Hematopoietic multipotent progenitor cell treated with erythropoietin and hydrocortisone succinate and interleukin-3 and kit ligand, for 8 days (in vitro differentiated cells): ENCODE measurements at places on chromosomes 12 and 14.

DNA sequence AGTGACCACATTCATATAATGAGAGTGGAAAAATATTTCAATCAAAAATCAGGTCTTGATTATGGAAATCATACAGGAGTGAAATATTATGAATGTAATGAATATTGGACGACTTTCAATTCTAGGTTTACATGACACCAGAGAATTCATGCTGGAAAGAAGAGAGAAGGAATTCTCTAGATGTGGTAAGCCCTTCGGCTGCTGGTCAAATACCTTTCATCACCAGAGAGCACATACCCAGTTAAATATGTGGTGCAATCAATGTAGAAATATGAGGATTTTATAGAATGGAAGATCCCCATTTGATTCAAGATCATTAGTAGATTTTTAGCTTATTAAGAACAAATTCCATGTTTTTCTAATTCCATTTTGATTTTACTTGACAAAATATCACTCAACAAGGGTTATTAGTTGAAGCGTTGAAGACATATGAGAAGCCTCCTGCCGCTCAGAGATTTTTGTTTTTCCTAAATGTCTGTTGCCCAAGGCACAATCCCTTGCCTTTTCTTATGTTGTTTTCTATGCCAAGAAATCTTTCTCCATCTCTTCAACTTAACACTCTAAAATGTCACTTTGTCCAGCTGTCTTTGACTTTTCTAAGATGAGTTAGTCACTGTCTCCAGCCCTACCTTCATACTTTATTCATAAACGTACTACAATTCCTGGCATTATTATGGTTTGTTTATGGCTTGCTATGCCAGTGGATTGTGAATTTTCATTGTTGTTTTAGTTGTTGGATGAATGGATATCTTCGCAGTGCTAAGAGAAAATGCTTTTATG is 72.8 kb upstream of the ZDHHC17 start:
- DNase-seq: no peak

DNA sequence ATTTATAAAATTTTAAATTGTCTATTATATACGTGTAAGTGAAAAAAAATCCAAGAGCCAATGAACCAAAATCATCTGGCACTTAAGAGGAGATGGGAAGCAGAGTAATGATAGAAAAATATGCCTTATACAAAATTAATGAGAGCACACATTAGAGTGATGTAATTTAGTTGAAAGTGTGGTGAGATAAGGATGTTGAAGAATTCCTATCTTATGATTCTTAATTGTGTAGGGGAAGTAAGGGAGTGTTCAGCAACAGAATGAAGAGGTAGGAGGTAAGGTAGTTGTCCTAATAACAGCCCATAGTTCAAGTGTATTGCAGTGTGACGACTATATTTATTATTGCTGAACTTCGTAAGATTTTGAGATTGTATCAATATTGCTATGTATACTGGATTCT is 843.4 kb upstream of the FLRT2 start:
- DNase-seq: no peak

DNA sequence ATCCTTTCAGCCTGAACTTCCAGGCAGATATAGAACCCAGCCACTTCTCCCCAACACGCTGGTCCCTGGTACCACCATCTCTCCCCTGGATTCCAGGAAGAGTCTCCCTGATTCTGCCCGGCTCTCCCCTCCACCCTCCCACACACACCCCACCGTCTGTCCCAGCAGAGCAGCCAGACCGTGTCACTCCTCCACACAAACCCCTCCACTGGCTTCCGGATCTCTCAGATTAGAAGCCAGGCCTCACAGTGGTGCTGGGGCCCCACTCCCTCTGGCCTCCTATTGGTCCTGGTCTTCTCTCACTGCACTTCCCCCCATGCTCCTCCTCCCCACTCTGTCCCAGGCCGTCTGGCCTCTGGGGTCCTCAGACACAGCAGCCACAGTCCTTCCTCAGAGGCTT is 52.4 kb upstream of the CDKN3 start:
- DNase-seq: no peak

DNA sequence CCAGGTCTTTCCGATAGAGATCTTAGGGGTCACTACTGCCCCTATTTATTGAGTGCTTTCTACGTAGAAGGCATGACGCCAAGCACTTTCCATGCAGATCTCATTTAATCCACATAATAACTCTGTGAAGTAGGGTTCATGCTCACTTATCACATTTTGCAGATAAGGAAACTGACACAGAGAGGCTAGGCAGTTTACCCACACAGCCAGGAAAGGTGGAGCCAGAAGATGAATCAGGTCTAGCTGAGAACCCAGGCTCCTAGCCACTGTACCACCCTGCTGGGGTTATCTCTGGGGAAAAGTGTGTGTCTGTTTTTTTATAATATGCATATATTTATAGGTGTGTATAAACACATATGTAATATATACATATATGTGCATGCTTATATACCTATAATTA is 83.6 kb downstream of the KSR2 start:
- peak; percentile 24 for DNase-seq

DNA sequence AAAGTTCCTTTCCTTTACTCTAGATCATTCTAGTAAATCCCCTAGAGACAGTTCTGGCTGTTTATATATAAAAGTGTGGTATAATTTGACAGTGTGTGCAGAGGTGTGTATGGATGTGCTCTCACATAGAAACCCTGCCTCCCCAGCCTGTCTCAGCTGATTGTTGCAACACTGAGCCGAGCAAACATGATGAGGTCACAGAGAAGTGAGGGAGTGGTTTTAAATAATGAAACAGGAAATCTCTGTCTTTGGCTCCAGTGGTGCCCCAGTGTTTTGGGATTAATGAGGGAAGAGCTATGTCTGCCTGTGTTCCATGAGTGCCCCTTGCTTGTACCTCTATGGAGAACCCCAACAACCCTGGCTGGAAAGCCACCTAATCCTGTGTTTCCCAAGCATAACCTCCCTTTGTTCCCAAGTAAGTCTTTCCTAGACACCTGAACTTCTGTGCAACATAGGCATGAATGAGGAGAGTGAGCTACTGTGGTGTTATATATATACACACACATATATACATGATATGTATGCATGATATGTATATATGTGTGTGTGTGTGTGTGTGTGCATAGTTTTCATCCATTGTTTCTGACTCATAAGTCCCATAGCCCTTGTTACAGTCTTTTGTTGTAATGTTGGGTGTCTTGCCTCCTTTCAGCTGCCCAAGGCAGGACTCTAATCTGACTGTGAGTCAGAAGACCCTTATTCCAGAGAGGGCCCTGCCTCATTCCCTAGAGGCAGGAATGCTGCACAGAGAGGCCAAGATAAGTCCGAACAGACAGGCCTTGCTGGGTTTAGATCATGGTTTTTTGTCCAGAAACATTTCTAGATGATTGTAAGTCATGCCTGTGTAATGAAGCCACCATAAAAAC is 18.0 kb downstream of the TRAF3 start:
- no peak for DNase-seq

- DNase-seq: no peak
Measured at GRCh38 chr12:8589679-8590078, 23.0 kb downstream of the AICDA start.

DNA sequence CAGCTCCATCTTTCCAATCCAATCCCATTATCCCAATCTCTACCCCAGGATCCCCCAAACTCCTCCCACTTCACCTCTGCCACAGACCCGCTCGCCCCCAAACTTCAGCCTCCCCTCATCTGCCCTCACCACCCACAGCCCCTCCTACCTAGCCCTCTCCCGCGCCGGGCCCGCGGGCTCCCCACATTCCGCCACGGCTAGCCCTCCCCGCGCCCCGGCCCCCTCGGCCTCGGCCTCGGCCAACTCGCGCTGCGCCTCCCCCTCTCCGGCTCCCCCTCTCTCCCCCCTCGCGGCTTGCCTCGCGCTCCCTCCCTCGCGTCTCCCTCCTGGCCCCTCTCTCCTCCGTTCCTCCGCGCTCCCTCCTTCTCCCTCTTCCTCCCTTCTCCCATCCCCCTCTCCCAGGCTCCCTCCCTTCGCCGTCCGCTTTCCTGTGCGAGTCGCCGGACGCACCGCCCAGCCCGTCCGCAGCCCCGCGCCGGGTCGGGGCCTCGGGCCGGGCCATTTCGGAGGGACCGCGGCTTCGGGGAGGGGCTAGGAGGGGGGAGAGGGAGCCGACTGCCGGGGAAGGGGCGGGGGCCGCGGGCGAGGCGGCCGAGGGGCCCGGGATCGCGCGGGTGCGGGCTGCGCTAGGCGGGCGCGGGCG is at the start of gene ATN1:
Gene ATN1 (plus strand): TSS at position 581 of the 643 bp plus-strand sequence. CDS start 6,043 bp downstream, outside the sequence.
- peak; percentile 55 for DNase-seq

GRCh38 chr14:59325906-59326305 is 137.4 kb downstream of the DAAM1 start:
- DNase-seq: no peak

GRCh38 chr14:85468816-85469215 is 61.1 kb upstream of the FLRT2 start:
- DNase-seq: no peak

GRCh38 chr12:121534495-121535148 is 46.2 kb downstream of the KDM2B start:
- DNase-seq: no peak

- DNase-seq: no peak
Measured at GRCh38 chr12:79300199-79300568, 390.6 kb downstream of the PAWR start.

GRCh38 chr14:94728950-94729349 is 41.0 kb downstream of the GSC start:
- no peak for DNase-seq

DNA sequence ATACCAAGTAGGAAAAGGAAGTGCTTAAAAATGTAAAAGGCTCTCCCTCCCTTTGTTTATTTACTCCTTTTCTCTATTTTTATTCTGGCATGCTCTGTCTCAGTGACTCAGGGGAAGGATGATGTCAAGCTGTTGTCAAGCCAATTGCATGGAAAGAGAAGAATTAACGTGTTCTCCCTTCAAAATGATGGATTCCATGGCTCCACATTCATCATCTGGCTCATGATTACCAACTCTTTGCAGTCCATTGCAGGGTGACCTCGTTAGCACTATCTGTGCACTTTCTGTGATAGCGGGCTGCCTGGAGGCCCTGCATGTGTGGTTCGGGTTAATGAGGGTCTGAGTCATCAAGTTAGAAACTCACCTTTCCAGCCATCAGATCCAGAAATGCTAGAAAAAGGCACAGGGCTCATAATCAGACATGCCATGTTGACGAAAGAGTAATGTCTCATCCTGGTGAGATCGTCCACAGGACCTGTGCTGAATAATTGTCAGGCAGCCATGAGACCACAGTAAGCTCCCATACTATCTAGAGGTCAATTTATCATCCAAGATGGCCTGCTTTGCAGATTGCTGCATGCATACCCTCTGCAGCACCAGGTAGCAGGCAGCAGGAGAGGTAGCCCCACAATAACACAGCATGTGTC is 79.2 kb upstream of the BTG1 start:
- DNase-seq: no peak

GRCh38 chr14:45136399-45136798 is 669 bp downstream of the FANCM start:
- DNase-seq: no peak

DNA sequence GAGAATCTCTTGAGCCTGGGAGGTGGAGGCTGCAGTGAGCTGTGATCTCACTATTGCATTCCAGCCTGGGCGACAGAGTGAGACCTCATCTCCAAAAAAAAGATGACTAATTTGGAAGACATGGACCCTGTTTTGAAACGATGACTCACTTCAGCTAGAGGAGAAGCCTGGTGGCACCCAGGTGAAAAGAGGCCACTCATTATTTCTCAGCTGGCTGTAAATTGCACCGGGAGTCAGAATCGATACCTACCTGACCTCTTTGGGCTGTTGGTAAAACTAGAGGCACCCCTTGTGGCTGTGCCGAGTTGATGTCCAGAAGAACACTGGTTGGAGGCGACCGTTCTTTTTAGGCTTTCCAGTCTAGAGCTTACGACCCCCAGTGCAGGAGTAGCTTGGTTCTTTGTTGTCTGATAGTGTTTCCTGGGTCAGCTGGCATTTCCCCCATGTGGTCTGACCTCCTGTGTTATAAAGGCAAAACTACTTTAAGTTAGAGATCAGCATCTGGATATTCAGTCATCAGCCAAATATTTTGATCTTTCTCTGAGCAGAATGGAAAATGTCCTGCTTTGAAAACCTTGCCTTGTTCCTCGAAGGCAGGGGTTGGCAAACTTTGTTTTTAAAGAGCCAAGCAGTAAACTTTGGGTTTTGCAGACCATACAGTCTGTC is 93.2 kb downstream of the CHST11 start:
- DNase-seq: no peak

- peak; percentile 90 for DNase-seq
Measured at GRCh38 chr12:7016958-7017571, 1.2 kb downstream of the LPCAT3 start.

GRCh38 chr12:45426294-45426693 is 210.4 kb downstream of the ANO6 start:
- DNase-seq: no peak

DNA sequence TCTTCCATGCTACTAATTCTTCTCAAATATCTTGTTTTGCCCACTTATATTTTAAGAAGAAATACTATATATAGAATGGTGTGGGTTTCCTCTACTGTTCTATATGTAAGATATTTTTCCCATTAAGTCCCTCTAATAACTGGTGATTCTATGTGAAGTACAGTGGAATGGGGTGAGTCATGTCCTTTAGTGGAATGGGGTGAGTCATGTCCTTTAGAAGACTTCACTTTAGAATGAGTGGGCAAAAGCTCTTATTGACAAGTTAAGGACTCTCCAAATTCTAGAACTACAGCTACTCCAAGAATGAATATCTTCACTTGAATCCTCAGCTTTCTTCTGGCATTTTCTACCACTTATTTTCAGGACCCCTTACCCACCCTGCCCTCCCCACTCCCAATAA is 349.9 kb downstream of the ETNK1 start:
- DNase-seq: no peak

GRCh38 chr12:104855599-104855998 is 102.5 kb downstream of the SLC41A2 start:
- DNase-seq: no peak

GRCh38 chr14:55448141-55448614 is 7.8 kb upstream of the TBPL2 start:
- DNase-seq: no peak

GRCh38 chr12:101819467-101819866 is 11.3 kb downstream of the GNPTAB start:
- DNase-seq: no peak

DNA sequence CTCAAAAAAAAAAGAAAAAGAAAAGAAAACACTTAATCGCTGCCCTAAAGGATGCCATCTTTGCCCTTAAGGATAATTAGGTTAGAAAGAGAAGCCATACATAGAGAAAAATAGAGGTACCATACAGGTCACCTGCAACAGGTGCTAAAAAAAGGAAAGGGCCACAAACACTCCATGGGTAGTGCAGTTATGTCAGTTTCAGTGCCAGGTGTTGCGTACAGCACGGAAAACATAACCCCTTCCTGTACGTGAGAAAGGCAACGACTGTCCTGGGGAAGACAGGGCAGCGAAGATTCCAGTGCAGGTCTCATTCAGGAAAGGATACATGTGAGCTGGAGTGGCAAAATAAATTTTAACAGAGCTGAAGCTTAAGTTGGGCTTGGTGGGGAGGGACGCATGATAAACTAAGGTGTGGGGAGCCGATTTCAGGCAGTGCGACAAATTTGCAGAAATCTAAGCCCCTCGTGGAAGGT is 553 bp upstream of the DAZAP2 start:
- DNase-seq: no peak
